HuH-7.5 (cell line): ENCODE measurements at places on chromosomes 6 and 20.

GRCh38 chr6:106702451-106703110 lies 73.2 kb downstream of the QRSL1 start:
- no peak for DNase-seq

- no peak for DNase-seq
These were observed 31.1 kb downstream of the TM9SF4 start for GRCh38 chr20:32140603-32141002.

DNA sequence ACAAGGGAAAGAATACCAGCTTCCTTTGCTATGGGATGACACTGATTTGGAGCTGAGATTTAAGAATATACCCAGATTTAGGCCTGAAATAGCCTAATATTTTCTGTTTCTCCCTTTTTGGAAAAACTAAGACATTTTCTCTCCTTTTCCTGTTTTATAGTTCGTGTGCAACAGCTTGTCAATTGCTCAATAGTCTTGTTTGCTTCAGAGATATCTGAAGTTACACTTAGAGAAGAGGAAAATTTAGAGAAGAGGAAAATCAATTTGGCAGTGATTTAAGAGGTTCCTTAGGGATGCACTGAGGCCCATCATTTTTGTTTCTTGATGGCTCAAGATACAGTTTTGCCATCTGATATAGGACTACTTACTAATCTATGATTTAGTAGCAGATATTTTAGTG lies 398.6 kb downstream of the RFPL4B start:
- DNase-seq = no peak

DNA sequence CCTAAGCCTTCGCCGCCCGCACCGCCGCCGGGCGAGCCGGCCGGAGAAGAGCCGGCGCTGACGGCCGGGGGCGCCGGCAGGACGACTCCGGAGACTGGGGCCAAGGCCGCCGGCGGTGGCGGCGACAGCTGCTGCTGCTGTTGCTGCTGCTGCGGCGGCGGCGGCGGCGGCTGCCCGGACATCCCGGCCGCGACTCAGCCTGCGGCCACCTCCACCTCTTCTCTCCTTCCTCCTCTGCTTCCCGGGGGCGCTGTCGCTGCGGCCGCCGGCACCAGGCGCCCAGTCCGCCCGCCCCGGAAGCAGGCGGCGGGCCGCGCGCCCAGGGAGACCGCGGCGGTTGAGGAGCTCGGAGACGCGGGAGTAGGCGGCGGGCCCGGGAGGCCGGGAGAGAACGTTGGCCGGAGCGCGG lies 307 bp downstream of the RANBP9 start:
- no peak for DNase-seq

- DNase-seq = no peak
These were observed 374.9 kb upstream of the NOX3 start for GRCh38 chr6:155830531-155830930.

- DNase-seq = no peak
These were observed 191.9 kb downstream of the TFAP2C start for GRCh38 chr20:56820984-56821383.

GRCh38 chr6:11494786-11495564 lies 42.6 kb upstream of the TMEM170B start:
- DNase-seq = no peak

GRCh38 chr6:24223115-24223919 lies 97.3 kb downstream of the NRSN1 start:
- DNase-seq = no peak

DNA sequence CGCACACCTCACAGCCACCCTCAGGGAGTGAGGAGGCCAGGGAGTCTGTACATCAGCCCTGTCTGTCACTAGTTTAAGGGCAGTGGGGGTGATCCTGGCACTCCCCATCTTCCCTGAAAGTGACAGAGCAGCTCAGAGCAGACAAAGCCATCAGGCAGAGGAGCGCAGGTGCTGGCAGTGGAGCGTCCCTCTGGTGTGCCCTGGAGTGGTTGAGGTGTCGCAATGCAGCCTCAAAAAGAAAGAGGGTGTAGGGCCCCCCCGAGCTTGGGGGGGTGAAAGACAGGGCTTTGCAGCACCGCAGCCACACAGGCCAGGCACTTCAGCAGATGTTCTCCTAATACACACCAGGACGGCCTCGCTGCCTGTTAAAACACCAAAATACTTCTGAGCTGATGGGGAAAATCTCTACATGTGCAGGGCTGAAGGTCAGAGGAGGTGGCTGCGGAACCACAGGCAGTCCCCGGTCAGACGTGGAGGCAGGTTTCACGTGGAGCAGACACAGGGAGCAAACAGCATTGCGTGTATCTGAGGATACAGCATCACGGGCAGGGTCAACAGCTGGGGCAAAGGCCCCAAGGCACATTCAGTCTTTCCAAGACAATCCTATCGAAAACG lies 69.5 kb downstream of the PREX1 start:
- no peak for DNase-seq

DNA sequence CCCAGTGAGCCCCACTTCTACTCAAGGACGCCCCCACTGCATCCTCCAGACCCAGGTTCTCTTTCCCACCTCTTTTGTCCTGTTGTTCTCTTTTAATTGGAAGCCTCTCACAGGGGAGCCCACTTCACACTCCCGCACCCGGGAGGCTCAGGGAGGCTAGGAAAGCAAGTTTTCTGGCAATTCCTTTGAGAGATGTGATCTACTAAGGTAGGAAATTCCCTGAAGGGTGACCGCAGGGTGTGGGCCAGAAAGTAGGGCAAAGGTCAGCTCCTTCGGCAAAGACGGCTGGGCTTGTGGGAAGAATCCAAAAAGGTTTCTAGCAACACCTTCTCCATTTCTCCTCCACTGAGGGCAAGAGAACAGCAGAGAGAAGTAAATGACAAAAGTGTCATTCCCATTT lies 98.1 kb upstream of the PTPN1 start:
- DNase-seq = no peak

DNA sequence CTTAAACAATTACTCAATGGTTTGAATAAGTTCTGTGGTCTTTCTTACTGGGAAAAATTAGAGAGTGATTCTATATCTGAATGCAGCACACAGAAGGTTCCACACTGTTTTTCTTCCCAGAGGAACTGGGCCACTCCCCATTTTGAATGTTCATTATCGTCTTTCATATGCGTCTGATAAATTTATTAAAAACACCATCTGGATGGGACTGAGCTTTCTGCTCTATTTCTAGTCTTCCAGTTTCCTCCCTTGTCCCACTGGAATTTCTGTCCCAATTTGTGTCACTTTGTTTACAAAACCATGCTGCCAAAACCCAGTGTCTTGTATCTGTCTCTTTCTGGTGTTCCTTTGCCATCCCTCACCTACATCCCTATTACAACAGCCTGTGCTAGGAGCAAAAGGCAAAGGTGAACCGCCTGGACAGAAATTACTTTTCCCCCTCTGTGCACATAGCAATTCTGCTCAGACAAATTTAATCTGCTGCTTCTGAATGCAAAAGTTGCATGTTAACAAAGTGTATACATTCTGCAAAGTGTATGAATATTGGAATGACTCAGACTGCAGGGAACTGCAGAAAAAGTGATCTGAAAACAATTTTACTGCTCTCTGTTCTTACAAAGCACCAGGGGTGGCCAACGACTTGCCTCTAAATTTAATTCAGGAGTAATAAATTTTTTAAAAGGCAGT lies 333.6 kb downstream of the BTBD9 start:
- DNase-seq = no peak

DNA sequence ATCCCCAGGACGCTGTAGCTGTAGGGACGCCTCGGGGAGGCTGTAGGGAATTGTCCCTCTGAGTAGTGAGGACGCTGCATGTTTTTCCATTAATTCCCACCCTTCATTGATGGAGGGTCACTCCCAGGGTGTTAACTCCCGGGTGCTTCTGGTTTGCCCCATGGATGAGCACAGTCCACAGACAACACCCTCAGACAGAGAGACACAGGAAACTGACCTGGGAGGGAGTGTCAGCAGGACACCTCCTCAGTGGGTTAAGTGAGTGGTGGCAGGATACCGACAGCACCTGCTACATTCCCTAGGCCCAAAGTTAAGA lies 53.5 kb downstream of the LINC00237 start:
- DNase-seq = no peak

DNA sequence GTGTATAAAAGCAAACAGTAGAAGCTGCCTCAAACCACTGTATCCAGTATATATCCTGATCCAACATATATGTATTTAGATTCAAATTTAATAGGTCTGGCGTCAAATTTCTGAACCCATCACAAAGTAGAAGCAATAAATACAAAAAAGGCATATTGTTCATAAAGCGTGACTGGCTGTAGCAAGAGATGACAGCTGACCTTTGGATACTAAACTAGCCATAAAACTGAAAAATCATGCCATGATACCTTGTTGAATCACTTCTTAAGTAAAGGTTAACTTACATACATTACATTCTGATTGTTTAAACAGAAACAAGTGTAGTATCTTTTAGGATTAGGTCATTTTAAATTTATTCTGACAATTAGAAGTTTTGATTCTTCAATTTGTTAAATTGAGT lies 372.0 kb upstream of the FLRT3 start:
- DNase-seq = no peak

DNA sequence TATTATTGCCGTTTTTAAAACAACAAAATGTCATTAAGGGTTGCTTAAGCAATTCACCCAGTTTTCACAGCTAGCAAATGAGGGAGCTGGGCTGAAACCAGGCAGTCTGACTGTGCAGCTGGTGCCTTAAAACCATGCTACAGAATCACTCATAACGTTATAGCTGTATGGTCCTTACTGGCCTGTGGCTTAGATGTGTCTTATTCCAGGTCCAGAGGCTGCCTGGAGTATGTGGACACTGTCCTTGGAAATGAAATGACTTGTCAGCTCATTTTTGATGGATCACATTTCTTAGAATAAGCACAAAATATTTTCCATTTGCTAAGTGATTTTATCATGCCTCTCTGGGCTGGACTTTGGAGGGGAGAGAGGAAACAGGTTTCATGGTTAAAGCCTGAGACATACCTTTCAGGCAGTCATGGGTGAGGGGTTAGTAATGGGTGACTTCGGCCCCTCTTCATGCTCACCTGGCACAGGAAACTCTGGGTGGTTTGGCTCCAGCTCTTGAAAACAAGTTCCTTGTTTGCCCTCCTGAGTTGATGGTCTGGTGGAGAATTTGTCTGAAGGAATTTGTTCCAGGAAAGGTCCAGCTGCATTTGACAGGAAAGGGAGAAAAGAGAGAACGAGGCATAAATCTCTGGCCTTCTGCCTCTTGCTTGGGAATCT lies 823.2 kb downstream of the DHX35 start:
- no peak for DNase-seq

GRCh38 chr6:422433-423054 lies 31.0 kb downstream of the IRF4 start:
- peak; percentile 82 for DNase-seq

- DNase-seq = no peak
These were observed 18.9 kb downstream of the GSTA4 start for GRCh38 chr6:52976149-52976548.

GRCh38 chr20:10476319-10476724 lies 41.2 kb downstream of the SLX4IP start:
- DNase-seq = no peak

DNA sequence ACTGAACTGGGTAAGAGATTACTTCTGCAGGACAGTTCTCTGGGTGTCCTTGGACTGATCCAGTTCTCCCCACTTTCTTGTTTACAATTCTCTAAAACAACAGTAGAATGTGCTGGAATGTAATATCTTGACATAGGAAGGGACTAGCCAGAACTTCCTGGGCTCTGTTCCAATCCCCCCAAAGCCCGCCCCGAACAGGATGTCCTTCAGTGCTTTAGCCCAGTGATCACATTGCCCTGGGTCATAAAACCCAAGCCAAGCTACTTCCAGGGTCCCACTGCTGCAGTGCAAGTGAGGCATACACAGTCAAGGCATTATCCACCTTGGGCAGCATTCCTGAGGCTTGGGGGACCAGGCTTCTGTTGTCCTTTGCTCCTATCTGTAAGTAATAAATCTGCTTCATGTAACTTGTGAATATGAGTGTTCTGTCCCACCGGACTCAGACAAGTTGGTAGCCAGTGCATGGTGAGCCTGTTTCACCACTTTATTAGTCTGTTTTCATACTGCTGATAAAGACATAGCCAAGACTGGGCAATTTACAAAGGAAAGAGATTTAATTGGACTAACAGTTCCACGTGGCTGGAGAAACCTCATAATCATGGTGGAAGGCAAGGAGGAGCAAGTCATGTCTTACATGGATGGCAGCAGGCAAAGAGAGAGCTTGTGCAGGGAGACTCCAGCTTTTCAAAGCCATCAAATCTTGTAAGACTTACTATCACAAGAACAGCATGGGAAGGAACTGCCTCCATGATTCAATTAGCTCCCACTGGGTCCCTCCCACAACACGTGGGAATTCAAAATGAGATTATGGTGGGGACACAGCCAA lies 23.5 kb downstream of the FITM2 start:
- DNase-seq = no peak

GRCh38 chr20:21685981-21686380 lies 19.5 kb upstream of the PAX1 start:
- no peak for DNase-seq

GRCh38 chr20:61801857-61802442 lies 263.7 kb downstream of the TAF4 start:
- DNase-seq = no peak

- DNase-seq = no peak
These were observed 81.9 kb downstream of the PLCB1 start for GRCh38 chr20:8213831-8214587.

DNA sequence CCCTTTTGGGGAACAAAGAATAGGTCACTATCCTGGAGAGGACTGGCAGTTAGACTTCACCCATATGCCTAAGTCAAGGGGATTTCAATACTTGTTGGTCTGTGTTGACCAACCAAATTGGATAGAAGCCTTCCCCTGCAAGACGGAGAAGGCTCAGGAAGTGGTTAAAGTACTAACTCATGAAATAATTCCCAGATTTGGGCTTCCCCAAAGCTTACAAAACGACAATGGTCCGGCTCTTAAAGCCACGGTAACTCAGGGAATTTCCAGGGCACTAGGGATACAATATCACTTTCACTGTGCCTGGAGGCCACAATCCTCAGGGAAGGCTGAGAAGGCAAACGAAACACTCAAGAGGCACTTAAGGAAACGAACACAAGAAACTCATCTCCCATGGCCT lies 223.1 kb downstream of the GMPR start:
- no peak for DNase-seq

- no peak for DNase-seq
These were observed 72.8 kb upstream of the CNR1 start for GRCh38 chr6:88238901-88239300.

- DNase-seq = no peak
These were observed 7.2 kb upstream of the ABHD12 start for GRCh38 chr20:25397821-25398220.

DNA sequence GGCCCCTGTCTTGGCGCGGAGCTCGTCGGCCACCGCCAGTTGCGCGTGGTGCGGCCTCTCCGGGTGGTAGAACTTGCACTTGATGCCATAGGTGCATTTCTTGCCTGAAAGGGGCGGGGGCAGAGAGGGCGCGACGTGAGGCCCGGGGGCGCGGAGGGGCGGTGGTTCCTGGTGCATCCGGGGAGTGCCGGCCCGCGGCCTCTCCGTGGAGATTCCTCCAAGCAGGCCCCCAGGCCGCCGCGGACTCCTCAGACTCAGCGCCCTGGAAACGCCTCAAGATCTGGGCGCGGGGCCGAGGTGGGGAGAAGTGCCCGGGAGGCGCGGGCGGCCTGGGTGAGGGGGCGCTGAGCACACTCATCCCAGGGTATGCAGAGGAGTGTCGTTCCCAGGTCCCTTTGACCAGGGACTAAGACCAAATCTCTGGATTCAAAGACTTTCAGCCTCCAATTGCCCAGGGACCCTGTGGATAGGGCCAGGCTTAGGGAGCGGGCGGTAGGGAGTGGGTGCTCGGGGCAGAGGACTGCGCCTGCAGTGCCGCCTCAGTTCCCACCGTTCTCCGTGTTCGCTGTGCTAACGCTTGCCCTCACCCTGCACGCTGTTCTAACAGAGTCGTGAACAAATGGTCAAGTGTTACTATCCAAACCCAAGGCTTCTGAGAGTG lies 33.3 kb downstream of the ZC3H12D start:
- no peak for DNase-seq

- DNase-seq = no peak
These were observed 66.7 kb downstream of the MOCS1 start for GRCh38 chr6:39867592-39867991.
